ENCODE measurements at places on chromosomes 3 and 15.

- no peak for DNase-seq
These were observed 1075.6 kb downstream of the FHIT start for GRCh38 chr3:60175680-60176079.

GRCh38 chr15:92304223-92304975 lies 89.3 kb upstream of the ST8SIA2 start:
- DNase-seq, result no peak

GRCh38 chr3:131501949-131502348 lies 822 bp downstream of the MRPL3 start:
- DNase-seq, result no peak

DNA sequence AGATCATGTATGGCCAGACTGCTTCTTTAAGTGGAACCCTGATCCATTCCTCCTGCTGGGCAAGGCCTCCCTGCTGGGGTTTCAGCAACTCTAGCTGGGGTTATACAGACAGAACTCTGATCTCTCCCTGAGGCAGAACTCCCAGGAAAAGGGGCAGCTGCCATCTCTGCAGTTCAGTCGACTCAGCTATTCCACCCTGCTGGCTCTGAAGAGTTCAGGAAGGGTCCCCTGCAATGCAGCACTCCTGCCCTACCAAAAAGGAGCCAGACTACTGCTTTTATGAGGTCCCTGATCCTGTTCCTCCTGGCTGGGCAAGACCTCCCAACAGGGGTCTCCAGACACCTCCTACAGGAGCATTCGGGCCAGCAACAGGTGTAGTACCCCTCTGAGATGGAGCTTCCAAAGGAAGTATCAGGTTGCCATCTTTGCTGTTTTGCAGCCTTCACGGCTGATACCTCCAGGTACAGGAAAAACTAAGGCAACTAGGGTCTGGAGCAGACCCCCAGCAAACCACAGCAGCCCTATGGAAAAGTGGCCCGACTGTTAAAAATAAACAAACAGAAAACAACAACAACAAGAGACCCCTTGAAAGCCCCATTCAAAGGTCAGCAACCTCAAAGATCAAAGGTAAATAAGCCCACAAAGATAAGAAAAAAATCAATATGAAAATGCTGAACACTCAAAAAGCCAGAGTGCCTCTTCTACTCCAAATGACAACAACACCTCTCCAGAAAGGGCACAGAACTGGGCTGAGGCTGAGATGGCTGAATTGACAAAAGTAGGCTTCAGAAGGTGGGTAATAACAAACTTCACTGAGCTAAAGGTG lies 14.2 kb upstream of the CP start:
- no peak for DNase-seq

DNA sequence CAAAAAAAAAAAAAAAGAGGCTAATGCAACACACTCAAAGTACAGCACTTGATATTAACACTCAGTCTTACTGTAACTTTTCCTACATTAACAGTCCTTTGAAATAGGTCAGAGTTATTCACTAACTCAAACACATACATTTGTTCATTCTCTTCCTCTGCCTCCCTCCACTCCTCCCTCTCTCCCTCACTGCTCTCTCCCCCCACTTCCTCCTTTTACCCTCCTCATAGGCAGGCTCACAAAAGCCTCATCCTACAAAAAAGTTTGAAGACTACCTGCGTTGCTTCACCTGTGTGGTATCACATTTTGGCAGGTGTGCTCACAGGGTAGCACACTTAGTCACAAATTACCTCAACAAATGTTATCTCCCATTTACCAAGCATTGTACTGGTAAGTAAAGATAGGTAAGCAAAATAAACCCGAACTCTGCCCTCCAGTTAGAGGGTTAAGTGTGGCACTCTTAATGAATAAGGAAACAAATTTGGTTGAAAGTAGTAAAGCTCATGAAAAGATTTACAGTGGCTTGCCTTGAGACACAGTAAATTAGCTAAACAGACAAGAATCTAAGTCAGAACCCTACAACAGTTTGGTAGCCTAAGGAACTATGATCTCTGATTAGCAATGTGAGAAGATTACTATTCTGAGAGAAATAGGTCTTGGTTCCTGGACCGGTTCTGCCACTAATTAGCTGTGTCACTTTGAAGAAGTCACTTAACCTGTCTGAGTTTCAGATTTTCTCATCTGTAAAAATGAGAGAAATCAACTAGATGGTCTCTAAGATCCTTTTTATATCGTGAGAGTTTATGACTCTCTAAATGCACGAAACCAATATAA lies 151.0 kb upstream of the MLF1 start:
- no peak for DNase-seq

- no peak for DNase-seq
These were observed 127.8 kb upstream of the P2RY1 start for GRCh38 chr3:152706991-152707713.

- DNase-seq, result peak; percentile 64
These were observed 27.6 kb downstream of the TBC1D2B start for GRCh38 chr15:78049691-78050440.

DNA sequence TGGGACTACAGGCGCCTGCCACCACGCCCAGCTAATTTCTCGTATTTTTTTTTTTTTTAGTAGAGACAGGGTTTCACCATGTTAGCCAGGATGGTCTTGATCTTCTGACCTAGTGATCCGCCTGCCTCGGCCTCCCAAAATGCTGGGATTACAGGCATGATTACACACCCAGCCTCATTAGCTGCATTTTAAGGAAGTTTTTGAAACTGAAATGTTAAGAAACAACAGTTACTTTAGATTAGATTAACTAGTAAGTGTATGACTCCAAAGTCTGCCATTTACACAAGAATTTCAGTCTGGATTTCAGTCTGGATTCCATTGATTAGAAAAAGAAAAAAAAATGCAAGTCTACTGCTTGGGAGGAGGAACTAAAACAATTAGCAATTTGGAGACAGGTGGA lies 24.5 kb upstream of the VPS39 start:
- DNase-seq, result no peak

- DNase-seq, result no peak
These were observed 179.7 kb upstream of the BHLHE40 start for GRCh38 chr3:4799266-4800256.

DNA sequence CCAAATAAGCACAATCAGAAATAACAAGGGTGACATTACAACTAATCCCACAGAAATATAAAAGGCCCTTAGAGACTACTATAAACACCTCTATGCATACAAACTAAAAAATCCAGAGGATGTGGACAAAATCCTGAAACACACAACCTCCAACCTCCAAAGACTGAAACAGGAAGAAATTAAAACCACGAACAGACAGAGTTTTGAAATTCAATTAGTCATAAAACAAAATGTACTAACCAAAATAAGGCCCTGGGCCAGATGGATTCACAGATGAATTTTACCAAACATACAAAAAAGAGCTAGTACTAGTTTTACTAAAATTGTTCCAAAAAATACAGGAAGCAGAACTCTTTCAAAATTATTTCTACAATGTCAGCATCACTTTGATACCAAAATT lies 1043.6 kb downstream of the DIPK2A start:
- peak; percentile 6 for DNase-seq
